ENCODE measurements at places on chromosomes 2 and 18.
A peak's percentile ranks its signal among the peaks of the same experiment; 100 is the strongest.

GRCh38 chr2:219679571-219679970 lies 52.1 kb downstream of the SLC4A3 start:
- no peak for DNase-seq

DNA sequence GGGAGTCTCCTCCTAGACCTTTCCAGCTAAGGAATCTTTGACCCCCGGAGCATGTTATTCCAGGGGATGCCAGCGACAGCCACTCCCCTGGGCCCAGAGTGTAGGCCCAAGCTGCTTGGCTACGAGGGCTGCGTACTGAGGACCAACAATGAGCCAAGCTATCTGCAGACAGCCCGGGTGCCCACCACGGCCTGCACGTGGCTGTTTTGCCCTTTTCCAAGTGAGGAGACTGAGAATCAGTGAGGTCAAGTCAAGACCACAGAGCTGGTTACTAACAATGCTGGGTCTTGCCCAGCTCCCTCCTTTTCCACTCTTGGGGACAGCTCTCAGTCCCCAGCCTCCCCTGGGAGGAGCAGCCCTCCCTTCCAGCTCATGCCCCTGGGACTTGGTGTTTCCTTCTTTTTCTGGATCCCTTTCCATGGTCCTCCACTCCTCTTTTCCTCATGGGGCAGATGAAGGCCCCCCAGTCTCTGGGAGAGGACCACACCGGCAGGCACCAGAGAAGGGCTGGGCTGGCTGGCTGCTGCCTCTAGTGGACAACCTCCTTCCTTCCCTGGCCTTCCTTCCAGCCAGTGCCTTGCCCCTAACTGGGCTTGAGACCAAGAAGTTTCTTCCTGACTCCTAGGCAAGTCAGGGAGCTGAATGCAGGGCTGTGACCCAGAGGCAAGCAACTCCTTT lies 550 bp upstream of the MALL start:
- no peak for DNase-seq

GRCh38 chr2:202032846-202033316 lies 774 bp upstream of the FZD7 start:
- peak; percentile 30 for DNase-seq

DNA sequence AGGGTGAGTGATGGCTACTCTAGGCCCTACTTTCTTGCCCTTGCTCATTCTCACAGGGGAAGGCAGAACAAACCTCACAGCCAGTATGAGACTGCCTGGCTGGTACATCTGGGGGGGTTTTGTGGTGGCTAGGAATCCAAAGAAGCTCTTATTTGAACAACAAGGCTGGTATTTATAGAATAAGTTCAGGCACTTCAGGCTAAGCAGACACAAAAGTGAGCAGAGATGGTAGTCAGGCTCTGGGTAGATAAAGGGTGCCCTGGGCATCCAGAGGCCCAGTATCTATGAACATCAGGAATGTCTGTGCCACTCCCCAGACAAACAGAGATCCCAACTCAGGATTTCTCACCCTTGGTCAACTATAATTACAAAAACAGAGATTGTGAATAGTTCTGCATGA lies 57.2 kb upstream of the RTN4 start:
- DNase-seq: no peak

GRCh38 chr2:232520489-232520888 lies 301 bp downstream of the PRSS56 start:
- DNase-seq: no peak

DNA sequence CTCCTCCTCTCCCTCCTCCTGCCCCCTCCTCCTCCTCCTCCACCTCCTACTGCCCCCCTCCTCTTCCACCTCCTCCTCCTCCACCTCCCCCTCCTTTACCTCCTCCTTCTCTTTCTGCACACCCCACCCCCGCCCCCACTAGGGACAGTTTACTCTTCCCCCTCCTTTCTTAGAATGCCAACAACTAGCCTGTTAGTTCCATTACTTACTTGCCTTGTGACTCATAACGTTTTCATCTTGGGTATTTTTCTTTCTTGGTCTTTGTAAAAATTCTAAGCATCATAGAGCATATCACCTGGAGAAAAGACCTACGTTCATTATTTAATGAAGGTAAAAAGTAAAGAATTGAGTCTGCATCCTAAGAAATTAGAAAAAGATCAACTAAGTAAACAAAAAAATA lies 165.3 kb downstream of the NEDD4L start:
- DNase-seq: no peak

- DNase-seq: no peak
These were observed 516.8 kb downstream of the ADCYAP1 start for GRCh38 chr18:1421502-1421901.

DNA sequence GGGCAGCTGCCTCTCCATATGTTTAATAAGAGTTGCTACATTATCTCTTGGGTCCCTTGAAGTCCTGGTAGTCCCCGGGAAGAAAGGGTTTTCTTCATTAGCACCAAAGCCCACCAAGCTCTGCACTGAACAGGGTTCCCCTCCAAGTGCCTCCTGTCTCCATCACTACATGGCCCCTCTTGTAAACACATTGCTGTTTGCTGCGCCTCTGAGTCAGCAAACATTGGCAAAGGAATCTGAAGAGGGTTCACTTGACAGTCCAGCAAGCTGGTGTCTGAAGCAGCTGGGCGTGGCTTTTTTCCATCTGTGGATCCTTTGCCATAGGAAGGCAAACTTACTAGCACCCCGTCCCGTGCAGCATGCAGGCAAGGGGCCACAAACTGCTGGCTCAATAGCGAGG lies 82.8 kb downstream of the TEX51 start:
- DNase-seq: no peak

DNA sequence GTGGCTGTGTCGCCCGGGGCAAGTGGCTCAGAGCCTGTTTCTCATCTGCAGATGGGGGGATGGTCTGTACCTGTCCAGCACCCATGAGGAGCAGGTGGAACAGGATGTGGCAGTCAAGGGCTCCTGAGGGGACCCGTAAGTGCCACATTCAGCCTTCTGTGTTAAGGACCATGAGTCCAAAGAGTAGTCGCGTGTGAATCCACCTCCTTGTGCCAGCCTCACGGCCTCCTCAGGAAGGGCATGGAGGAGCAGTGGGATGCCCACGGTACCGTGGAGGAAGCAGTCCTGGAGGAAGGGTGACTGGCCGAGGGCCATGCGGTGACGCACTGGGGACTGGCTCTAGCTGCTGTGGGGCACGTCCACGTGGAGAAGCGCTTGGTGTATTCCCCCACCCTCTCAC lies 61.1 kb downstream of the ODC1 start:
- DNase-seq: no peak

GRCh38 chr2:96103187-96103601 lies 13.2 kb downstream of the ADRA2B start:
- no peak for DNase-seq

- DNase-seq: no peak
These were observed 1.8 kb upstream of the RAB31 start for GRCh38 chr18:9706081-9706935.

DNA sequence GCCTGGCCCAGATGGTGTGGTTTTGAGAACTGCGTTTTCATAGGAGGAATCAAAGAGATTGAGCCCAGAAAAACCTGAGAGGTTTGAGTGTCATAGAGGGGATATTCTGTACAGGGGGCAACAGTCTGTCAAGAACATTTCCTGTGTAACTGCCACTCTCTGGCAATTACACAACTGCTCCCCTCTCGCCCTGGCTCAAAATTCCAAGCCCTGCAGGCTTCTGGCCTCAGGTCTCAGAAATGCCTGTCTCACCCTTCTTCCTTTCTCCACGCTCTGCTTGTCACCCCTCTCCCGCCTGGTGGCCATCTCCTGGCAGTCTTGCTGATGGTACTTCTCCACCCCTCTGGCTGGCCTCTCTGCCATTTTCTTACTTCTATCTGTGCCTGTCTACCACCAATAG lies 4.0 kb downstream of the VAMP5 start:
- no peak for DNase-seq

DNA sequence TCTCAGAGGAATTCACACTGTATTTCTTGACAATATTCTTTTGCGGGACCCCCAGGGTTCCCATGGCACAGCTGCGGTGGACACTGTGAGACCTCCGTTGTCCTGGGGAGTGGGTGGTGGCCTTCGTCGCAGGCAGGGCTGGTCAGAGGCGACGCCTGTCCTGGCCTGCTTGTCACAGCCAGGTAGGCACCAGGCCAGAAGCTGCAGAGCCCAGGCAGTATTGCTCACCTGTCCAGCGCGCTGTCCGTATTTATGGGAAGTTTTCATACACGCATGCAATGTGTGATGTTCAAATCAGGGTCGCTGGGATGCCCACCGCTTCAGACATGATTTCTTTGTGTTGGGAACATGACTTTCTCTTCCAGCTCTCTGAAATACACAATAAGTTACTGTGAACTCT lies 126.6 kb downstream of the RTP5 start:
- DNase-seq: no peak

GRCh38 chr18:415617-416612 lies 84.6 kb downstream of the COLEC12 start:
- no peak for DNase-seq

DNA sequence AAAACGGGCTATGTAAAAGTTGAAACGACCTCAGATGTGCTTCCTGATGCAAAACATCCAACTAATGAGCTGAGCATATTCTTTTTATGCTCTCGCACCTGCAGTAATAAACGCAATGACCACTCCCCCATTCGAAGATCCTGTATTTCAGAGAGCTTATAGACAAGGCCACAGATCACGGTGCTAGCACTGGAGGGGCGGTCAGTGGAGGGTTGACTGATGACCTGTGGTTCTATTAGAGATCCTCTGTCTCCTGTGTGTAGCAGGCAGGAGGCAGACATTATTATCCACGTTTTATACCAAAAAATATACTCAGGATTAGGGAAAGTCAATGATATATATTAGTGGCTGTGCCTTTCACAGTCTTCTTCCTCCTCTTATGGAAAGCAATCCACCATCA lies 457.0 kb downstream of the CNTNAP5 start:
- no peak for DNase-seq

GRCh38 chr2:100972452-100972851 lies 29.6 kb upstream of the RPL31 start:
- DNase-seq: no peak

DNA sequence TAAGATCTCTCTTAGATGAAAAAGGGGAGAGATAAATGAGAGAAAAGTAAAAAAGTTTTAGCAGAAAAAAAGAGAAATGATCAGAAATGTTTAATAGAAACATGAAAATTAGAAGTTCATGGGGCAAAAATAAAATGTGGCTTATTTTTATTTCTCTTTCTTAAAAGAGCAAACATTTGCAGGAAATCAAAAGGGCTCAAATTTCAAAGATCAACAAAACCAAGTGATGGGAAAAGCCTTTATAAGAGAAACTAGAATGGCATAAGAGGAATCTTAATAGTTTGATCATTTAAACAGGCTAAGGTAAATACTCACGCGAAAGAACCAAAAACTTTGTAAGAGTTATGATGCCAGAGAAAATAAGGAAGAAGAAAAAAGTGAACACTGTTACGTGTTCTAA lies 23.3 kb upstream of the DAW1 start:
- DNase-seq: no peak

DNA sequence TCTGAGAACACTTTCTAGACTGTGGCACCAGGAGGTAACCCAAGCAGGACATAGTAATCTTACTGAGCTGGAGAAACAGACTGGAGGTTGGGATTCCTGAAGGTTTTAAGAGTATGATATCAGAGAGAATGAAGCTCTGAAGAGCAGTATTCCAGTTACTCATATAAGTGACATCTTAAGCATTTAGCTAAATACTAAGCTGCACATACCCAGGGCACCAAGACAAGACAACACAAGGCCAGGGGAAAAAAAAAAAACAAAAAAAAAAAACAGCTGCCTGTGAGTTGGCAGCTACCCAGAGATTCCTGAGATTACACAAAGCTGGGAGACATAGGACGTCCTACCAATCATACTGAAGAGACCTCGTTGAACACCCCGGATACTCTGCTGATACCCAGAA lies 175.8 kb downstream of the SRBD1 start:
- no peak for DNase-seq

GRCh38 chr2:10277293-10278028 lies 25.2 kb upstream of the HPCAL1 start:
- no peak for DNase-seq

- DNase-seq: no peak
These were observed 67.3 kb downstream of the GLI2 start for GRCh38 chr2:120802867-120803484.

DNA sequence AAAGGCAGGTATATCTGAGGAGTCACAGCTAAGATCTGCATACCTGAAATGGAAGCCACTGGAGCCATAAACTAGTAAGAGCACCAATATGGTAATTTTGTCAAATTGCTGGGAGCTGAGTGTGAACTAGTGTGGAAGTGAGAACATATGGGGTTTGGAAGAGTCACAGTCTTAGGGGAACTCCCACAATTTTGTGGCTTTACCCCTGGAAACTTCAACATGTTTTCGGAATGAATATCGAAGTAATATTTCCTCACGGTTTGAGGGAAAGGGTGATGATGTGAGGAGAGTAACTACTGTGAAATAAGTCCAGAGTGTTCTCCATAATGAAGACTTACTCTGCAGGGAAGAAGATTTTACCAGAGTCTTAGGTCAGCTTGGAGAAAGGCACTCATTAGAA lies 565.9 kb downstream of the RIT2 start:
- no peak for DNase-seq
